ENCODE measurements at places on chromosomes 4 and X. TPM values are rescaled to one million over a fixed set of nuclear protein-coding genes. Genes with fewer than 3 reads are reported as not detected.

PWWP3B gene
- total RNA-seq: 2.5 TPM

VCX3A gene
- total RNA-seq: not detected

RAB40A gene
- total RNA-seq: 0.98 TPM

OPHN1 gene
- total RNA-seq: 11.5 TPM

PAGE2 gene
- total RNA-seq: not detected

TLR1 gene
- total RNA-seq: 10.3 TPM

ZAR1 gene
- total RNA-seq: 2.5 TPM

PFKFB1 gene
- total RNA-seq: not detected

NXF3 gene
- not detected for total RNA-seq

RHOXF2 gene
- total RNA-seq: not detected

WDFY3 gene
- 67.8 TPM for total RNA-seq

FGFRL1 gene
- total RNA-seq: 20.9 TPM

BCORL1 gene
- total RNA-seq: 6.1 TPM

LRCH2 gene
- total RNA-seq: 10.1 TPM

BEND2 gene
- not detected for total RNA-seq

SCML2 gene
- total RNA-seq: 2.2 TPM

DCAF12L2 gene
- not detected for total RNA-seq

PPBP gene
- not detected for total RNA-seq

TCEAL4 gene
- 140 TPM for total RNA-seq

CT55 gene
- total RNA-seq: not detected

CT47B1 gene
- not detected for total RNA-seq

GALNT7 gene
- total RNA-seq: 9.1 TPM

POU3F4 gene
- total RNA-seq: not detected

ABCD1 gene
- 11.0 TPM for total RNA-seq

CDKL5 gene
- 9.1 TPM for total RNA-seq

PAK3 gene
- 2.9 TPM for total RNA-seq

C4orf54 gene
- not detected for total RNA-seq

RENBP gene
- total RNA-seq: 4.2 TPM

MAGED4B gene
- 19.6 TPM for total RNA-seq
